A549 (cell line): ENCODE measurements at places on chromosomes 6 and 20.
A peak's percentile ranks its signal among the peaks of the same experiment; 100 is the strongest.

- DNase-seq, result peak; percentile 80
Observed at GRCh38 chr6:27312146-27312949, at the start of gene POM121L2. Gene POM121L2, minus strand, starts transcription at chr6:27312273. Its CDS starts 103 bp downstream, at chr6:27312170.

- no peak for DNase-seq
Observed at GRCh38 chr20:61531553-61532345, 279.7 kb downstream of the CDH4 start.

- no peak for DNase-seq
Observed at GRCh38 chr6:56510984-56511531, 131.6 kb downstream of the DST start.

DNA sequence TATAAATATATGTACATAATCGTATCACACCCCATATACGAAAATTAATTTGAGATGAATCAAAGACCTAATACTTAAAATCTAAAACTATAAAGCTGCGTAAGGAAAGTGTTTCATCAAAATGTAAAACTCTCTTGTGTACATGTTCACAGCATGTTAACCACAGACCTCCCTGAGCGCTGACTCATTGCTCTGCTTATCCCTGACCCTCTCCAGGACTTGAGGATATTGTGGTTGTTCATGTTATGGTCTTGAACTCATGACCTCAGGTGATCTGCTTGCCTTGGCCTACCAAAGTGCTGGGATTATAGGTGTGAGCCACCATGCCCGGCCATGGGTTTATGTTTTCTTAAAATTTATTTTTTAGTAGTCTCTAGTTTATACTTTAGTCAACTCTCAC, 14.2 kb downstream of the FAM83B start:
- DNase-seq, result no peak

DNA sequence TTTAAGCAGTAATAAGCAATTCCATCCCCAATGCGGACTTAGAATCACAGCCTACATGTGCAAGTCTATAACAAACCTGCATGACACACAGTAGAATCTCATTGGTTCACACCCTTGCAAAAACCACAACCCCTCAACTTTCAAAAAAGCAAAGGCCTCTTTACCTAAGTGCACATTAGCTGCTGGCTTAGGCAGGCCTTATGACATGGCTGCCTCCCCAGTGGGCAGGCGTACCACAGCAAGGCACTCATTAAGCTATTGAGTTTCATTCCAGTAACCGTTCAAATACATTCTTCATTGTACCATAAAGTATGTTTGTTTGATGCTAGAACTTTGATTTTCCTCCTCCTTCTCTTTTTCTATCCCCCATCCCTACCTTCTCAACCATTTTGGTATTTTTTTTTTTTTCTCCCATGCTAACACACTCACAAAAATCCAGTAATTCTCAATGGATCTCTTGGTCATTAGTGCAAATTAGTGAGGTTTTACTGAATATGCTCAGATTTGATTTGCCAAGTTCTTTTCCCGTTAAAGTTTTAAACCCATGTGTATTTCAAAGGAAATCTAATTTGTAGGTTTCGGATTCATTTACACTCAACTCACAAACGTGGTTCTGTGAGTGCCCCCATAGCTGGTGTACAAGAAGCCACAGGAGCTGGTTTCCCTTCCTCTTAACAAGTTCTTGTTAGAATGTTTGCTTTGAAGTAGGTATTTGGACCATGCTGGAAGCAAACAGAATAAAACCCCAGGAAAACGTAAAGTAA, 460.4 kb upstream of the RUNX2 start:
- DNase-seq, result no peak

- DNase-seq, result no peak
Observed at GRCh38 chr6:101783287-101783686, 389.8 kb downstream of the GRIK2 start.

- DNase-seq, result no peak
Observed at GRCh38 chr6:19261642-19262041, 575.5 kb upstream of the ID4 start.

GRCh38 chr20:47785311-47785853, at the start of gene SULF2:
Gene SULF2, minus strand, starts transcription at chr20:47785481. Its CDS starts 28,118 bp downstream, at chr20:47757363.
- no peak for DNase-seq

DNA sequence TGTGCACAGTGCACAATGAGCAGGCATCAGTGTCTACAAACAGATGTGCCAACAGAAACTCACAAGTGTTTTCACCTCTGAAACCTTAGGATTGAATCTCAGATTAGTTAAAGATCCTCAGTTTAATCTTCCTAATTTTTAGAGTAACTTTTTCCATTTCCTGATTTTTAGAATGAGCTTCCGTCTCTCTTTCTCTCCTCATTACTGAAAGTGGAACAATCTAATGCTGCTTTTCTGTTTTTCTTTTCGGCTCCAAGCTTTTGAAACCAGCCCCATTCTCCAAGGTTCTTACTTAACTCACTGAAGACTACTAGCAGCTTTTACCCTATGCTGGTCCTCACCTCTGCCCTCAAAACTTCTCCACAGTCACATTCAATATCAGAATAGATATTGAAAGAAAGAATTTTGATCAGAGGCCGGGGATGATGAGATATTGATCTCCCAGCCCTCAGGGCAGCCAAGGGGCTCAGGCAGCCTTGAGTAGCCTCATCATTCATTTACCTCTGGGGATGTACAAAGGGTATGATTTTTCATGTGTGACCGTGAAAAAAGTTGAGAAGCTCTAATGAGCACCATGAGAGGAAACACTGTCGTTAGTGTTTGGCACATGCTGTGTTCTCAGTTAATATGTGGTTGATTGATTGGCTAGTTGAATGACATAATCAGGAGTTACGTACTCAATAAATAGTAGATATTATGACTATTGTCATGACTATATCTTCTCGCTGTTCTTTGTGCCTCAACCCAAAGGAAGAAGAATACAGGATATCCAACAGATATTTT, 11.9 kb upstream of the STK38 start:
- no peak for DNase-seq

GRCh38 chr6:37259191-37259590, 1.2 kb upstream of the TMEM217 start:
- DNase-seq, result no peak

DNA sequence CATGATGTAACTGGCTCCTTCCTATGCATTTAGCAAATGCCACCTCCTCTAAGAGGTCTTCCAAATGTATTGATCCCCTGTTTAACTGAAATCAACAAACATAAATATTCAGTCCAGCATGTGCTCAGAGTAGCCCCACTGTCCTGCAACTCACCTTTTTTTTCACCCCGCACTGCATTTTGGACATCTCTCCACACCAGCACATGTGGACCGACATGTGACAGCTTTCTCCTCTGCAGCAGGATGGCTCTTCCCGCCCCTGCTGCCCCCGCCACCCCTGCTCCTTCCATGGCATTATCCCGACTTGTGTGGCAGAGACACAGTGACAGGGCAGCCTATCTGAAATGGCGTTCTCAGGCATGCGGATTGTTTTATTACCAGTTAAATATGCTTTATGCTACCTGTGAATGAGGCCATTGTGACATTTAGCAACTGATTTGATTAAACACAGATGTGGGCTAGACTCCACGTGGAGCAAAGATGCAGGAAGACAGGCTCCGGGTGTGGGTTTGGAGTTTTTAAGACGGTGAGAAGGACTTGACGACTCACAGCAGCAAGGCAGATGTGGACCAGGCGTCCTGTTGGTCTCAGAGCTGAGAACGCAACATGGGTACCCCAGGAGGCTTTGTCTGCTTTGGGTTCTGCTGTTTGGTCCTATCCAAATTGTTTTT, 161.2 kb downstream of the EYA2 start:
- no peak for DNase-seq

DNA sequence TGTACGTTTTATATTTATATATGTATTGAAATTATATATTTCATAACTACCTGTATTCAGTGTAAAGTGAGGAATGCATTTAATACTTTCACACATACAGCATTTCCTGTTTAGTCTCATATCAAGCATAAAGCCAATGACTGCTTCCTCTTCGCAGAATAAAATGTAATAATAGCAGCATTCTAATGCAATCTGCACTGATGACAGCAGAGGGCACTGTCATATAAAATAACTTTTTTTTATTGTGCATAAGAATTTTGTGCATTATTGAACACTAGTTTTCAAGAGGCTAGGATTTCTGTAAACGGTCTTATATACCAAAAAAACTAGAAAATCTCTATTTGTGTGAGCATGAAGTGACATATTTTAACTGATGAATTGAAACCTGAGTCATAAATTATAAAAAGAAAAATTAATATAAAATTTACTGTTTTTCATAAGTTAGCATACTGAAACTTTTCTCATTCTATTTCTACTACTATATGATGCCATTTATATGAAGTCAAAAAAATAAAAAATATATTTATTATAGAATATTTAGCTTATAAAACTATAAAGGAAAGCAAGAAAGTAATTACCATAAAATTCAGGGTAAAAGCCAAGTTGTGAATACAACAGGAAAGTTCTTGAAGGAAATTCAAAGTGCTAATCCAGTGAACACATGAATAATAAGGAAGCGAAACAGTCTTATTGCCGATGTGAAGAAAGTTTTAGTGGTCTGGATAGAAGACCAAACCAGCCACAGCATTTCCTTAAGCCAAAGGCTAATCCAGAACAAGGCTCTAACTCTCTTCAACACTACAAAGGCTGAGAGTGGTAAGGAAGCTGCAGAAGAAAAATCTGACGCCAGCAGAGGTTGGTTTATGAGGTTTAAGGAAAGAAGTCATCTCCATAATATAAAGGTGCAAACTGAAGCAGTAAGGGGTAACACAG, 36.3 kb downstream of the RNF146 start:
- peak; percentile 20 for DNase-seq

GRCh38 chr20:64079273-64080012, at the start of gene RGS19:
Gene RGS19, minus strand, starts transcription at chr20:64079518. Its CDS starts 2,632 bp downstream, at chr20:64076886.
- peak; percentile 72 for DNase-seq

GRCh38 chr20:37845241-37845681, 57.7 kb upstream of the VSTM2L start:
- DNase-seq, result no peak

GRCh38 chr6:390914-391558, 516 bp upstream of the IRF4 start:
- DNase-seq, result no peak

DNA sequence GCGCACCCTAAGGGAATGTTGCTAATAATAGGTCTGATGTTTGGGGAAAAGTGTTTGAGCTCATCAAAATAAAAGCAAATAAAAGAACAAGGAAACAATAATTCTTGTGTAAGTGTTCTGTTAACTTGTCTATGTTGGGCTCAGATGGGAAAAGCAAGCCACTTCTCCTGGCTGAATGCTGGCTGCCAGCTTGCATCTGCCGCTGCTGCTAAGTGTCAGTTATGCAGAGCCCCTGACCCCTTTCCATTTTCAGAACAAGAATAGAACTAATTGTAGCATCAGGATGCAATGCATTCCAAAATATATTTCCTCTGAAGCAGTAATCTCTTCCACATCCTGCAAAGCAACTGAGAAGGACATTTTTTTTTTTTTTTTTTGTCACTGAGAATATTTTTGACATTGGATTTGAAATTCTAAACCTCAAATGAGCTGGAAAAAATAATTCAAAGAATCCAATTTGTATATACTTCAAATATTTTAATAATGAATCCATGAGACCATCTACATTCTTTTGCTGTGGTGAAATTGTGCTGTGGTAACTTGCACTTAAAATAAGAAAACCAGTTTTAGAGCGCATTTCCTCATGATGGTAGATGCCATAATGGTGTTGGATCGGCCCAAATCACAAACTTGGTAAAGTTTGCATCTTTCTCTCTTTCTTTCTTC, 43.9 kb upstream of the DEK start:
- DNase-seq, result no peak
